Left renal pelvis (tissue), 4 donors: ENCODE measurements at places on chromosomes 5 and 9. TPM values are rescaled to one million over a fixed set of nuclear protein-coding genes. Genes with fewer than 3 reads are reported as not detected.

Gene SPINK4
- not detected for polyA plus RNA-seq

Gene TAF11L12
- polyA plus RNA-seq: not detected

Gene CCNO
- not detected for polyA plus RNA-seq

Gene RUSC2
- polyA plus RNA-seq: 19.0 TPM

Gene TNFAIP8
- 29.7 TPM for polyA plus RNA-seq

Gene SEC61B
- 156 TPM for polyA plus RNA-seq

Gene NRG2
- 1.3 TPM for polyA plus RNA-seq

Gene SLC1A3
- 1.9 TPM for polyA plus RNA-seq

Gene IL13
- polyA plus RNA-seq: not detected

Gene OMD
- polyA plus RNA-seq: 7.4 TPM

Gene ZER1
- 32.0 TPM for polyA plus RNA-seq

Gene GARIN3
- not detected for polyA plus RNA-seq

Gene GFI1B
- polyA plus RNA-seq: 0.39 TPM

Gene IFNB1
- polyA plus RNA-seq: not detected

Gene UCK1
- 26.5 TPM for polyA plus RNA-seq

Gene PTPDC1
- 13.9 TPM for polyA plus RNA-seq

Gene SPAAR
- polyA plus RNA-seq: 0.71 TPM
